Aorta (tissue), 5 donors: ENCODE measurements at places on chromosomes 4 and X. TPM values are rescaled to one million over a fixed set of nuclear protein-coding genes. Genes with fewer than 3 reads are reported as not detected.
A peak's percentile ranks its signal among the peaks of the same experiment; 100 is the strongest.

DNA sequence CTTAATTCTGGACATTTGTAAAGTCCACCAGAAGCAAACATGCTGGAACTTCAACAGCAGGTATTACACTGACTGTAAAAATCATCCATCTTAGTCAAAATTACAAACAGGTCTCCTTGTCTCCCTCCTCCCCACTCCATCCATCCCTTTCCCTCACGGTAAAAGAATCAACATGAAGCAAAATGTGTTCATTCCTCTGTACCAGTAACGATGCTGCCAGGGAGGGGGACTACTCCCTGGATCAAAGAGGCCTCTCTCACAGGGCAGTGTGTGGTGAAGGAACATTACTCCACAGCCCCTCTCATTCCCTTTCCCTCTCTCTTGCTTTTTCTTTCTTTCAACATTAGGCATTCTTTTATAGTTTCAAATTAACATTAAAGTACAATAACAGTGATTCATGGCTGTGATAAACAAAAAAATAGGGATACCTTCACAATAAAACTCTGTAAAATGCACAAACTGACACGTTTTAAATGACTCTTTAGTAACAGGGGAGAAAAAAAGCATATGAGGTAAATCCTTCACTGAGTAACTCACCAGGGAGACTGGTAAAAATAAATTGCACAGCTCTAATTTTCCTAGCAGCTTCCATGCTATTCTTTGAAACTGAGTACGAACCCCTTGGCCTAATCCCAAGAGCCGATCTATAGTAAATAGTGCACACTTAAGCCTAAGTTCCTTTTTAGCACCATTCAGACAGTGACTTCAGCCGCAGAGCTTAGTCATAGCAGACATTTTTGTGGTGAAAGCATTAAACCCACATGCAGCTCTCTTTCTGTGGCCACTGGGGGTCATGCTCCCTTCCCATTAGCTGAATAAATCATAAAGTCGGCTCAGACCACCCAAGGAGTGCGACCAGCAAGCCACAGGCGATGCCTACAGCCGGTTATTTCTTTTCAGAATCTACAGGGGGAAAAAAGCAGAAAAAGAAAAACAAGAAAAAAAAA is 215.6 kb upstream of the GYPA start:
- no peaks in the 10 kb centered on the region for H3K4me1 ChIP-seq
- no peak overlapping the region for H3K27ac ChIP-seq
- no peaks in the 10 kb centered on the region for H3K27me3 ChIP-seq
- H3K36me3 ChIP-seq = no peaks in the 10 kb centered on the region

DNA sequence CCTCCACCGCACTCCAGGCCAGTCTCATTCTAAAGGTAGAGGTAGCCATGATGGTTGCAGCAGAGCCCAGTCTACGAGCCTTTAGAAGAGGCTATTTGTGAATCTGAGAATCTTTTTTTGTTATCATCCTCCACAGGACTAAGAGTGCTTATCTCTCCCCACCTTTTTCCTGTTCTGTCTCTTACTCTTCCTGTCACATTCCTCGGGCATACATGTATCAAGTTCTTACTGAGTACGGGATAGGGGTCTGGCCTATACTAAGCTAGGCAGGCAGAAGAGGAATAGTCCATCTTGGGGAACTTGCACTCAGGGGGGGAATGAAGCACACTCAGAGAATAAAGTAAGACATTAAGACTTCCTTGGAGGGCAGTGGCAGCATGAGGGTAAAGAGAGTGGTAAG is 25.7 kb downstream of the LAS1L start:
- H3K27me3 ChIP-seq = no peaks in the 10 kb centered on the region
- H3K27ac ChIP-seq = no peak overlapping the region
- no peak for DNase-seq
- H3K36me3 ChIP-seq = no peaks in the 10 kb centered on the region

GRCh38 chr4:186203406-186203805 is 12.0 kb downstream of the CYP4V2 start:
- H3K4me1 ChIP-seq = no peaks in the 10 kb centered on the region
- no peaks in the 10 kb centered on the region for H3K27me3 ChIP-seq
- DNase-seq = no peak
- no peaks in the 10 kb centered on the region for H3K36me3 ChIP-seq
- H3K27ac ChIP-seq = no peak overlapping the region

GRCh38 chr4:37400241-37400881 is 155.8 kb downstream of the NWD2 start:
- DNase-seq = no peak
- H3K27ac ChIP-seq = no peak overlapping the region
- no peak overlapping the region for H3K4me3 ChIP-seq

- no peaks in the 10 kb centered on the region for H3K36me3 ChIP-seq
- H3K27me3 ChIP-seq = no peaks in the 10 kb centered on the region
- H3K27ac ChIP-seq = no peak overlapping the region
- peaks cover 3% of the 10 kb centered on the region for H3K4me1 ChIP-seq
- DNase-seq = no peak
- H3K4me3 ChIP-seq = no peak overlapping the region
These were observed 168.4 kb upstream of the EDNRA start for GRCh38 chr4:147312376-147313046.

DNA sequence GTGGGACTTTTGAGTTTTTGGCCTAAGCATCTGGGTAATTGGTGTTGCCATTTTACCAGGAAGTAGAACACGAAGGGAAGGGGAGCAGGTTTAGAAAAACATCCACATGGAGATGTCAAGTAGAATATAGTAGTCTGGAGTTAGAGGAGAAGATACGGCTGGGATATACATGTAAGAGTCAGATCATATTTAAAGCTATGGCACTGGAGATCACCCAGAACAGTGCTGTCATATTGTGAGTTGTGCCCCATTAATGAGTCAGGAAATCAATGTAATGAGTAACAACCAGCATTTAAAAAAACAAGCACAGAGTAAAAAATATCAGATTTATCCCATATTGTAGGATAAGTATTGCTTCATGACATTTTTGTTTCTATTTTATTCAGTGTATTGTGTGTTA is 4.2 kb downstream of the GSTCD start:
- H3K4me3 ChIP-seq = no peak overlapping the region
- no peak overlapping the region for H3K27ac ChIP-seq
- DNase-seq = no peak
- H3K36me3 ChIP-seq = no peaks in the 10 kb centered on the region
- H3K27me3 ChIP-seq = no peaks in the 10 kb centered on the region

DNA sequence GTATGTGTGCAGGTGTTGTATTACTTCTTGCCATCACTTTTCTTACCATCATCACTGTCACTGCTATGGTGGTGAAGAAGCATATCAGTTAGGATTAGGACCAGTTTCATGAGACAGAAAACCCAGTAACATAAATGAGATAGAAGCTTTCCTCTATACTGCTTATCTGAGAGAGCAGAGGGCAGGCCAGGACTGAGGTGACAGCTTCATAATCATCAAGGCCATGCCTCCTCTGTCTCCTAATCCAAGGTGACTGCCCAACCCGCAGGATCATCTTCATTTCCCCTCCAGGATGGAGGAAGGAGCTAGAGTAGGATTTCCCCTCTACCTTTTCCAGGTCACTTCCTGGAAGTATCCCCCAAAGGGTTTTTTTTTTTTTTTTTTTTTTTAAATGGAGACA is 35.4 kb downstream of the TMEM131L start:
- peaks cover 6% of the 10 kb centered on the region for H3K4me1 ChIP-seq
- H3K4me3 ChIP-seq = no peak overlapping the region
- H3K27me3 ChIP-seq = no peaks in the 10 kb centered on the region
- no peak for DNase-seq

DNA sequence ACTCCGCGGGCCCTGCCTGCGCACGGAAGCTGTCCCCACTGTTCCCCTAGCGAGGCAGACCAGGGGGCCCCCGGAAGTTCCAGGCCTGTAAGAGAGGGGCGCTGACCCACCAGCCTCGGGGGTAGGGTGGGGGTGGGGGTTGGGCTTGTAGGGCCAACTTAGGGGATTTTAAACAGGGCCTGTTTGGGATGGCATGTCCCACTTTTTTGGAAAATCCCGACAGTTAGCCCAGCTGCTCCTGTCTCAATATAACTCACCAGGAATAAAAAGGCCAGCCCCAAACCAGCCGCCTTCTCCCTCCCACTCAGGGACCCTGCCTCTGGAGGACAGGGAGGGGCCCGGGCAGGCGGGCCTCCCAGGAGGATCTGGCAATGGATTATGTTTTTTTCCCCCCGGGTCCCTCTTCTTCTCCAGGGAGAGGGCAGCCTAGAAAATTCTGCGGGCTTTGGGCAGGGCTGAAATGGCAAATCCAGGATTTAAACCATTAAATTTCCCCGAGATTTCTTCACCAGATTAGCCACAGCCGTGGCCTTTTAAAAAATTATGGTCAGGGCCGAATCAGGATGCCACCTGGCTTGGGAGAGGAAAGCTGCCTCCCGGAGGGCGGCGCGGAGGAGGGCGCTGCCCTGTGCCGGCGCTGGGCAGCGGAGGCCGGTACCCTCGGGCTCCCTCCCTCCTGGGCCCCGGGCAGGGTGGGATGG is 957 bp downstream of the PPP2R2C start:
- peaks cover 2% of the 10 kb centered on the region for H3K27me3 ChIP-seq
- H3K4me1 ChIP-seq = no peaks in the 10 kb centered on the region
- no peak overlapping the region for H3K27ac ChIP-seq
- H3K36me3 ChIP-seq = no peaks in the 10 kb centered on the region
- DNase-seq = no peak

DNA sequence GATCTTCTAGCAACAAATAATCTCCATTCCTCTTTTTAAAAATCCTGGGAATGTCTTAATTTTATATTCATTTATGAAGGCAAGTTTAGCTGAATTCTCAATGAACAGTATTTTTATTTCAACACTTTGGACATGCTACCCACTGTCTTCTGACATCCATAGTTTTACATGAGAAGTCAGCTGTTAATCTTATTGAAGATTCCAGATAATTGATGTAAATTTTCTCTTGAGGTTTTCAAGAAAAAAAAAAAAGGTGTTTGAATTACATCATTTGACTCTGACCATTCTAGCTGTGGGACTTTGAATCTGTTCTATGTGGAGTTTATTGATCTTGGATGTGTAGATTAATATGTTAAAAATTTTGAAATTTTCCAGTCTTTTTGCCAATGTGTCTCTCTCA is 28.0 kb downstream of the PDHA2 start:
- H3K27me3 ChIP-seq = no peaks in the 10 kb centered on the region
- H3K4me1 ChIP-seq = no peaks in the 10 kb centered on the region
- H3K4me3 ChIP-seq = no peak overlapping the region
- DNase-seq = no peak
- H3K27ac ChIP-seq = no peak overlapping the region

DNA sequence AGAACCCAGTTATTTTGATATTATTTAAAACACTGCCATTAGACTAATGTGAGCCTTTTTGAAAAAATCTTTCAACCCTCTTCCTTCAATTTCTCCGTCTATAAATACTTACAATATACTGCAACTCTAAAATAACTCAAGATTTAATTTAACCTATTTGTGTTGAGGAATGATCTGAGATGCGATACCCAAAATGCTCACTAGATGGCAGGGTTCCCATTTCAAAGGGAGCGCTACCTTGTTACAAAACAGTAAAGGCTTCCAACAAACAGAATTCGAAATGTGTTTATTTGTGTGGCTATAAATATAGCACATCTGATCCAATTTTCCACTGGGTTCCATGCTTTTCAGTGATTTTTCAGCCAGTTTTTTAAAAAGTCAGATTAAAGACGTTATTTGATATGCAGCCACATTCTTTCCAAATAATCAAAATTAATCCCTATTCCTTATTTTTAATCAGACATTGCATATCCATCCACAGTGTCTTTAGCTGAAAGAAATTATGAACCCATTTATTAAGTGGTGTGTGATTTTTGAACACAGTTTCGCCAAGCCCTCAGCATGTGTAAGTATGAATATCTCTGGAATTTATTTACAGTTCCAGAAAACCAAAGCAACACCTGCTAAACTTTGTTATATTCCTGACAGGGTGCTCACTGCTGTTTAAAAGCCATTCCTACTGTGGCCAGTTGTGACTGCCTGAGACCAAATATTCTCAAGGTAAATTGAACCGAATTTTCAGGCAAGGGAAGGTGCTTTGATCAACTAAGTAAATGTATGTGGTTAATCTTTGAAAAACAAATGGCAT is 668.0 kb upstream of the LCORL start:
- no peak overlapping the region for H3K27ac ChIP-seq
- DNase-seq = no peak
- no peaks in the 10 kb centered on the region for H3K36me3 ChIP-seq
- H3K4me1 ChIP-seq = no peaks in the 10 kb centered on the region

- H3K4me1 ChIP-seq = no peaks in the 10 kb centered on the region
- H3K36me3 ChIP-seq = no peaks in the 10 kb centered on the region
- H3K27ac ChIP-seq = no peak overlapping the region
- H3K27me3 ChIP-seq = no peaks in the 10 kb centered on the region
These were observed 515.5 kb upstream of the AGA start for GRCh38 chr4:177957596-177958360.

- no peak overlapping the region for H3K27ac ChIP-seq
- H3K36me3 ChIP-seq = no peaks in the 10 kb centered on the region
- H3K4me1 ChIP-seq = no peaks in the 10 kb centered on the region
- DNase-seq = no peak
- H3K4me3 ChIP-seq = no peak overlapping the region
- H3K27me3 ChIP-seq = no peaks in the 10 kb centered on the region
These were observed 351.1 kb downstream of the GRXCR1 start for GRCh38 chr4:43243433-43244116.

GRCh38 chrX:36957425-36958328 is 50.5 kb upstream of the FAM47C start:
- H3K4me1 ChIP-seq = no peaks in the 10 kb centered on the region
- H3K27me3 ChIP-seq = no peaks in the 10 kb centered on the region
- no peak overlapping the region for H3K27ac ChIP-seq
- peak overlapping the region; percentile 20 for H3K4me3 ChIP-seq

GRCh38 chr4:99845708-99846469 is 29.3 kb downstream of the DAPP1 start:
- H3K27me3 ChIP-seq = no peaks in the 10 kb centered on the region
- H3K36me3 ChIP-seq = no peaks in the 10 kb centered on the region
- H3K27ac ChIP-seq = no peak overlapping the region
- H3K4me3 ChIP-seq = no peak overlapping the region

DNA sequence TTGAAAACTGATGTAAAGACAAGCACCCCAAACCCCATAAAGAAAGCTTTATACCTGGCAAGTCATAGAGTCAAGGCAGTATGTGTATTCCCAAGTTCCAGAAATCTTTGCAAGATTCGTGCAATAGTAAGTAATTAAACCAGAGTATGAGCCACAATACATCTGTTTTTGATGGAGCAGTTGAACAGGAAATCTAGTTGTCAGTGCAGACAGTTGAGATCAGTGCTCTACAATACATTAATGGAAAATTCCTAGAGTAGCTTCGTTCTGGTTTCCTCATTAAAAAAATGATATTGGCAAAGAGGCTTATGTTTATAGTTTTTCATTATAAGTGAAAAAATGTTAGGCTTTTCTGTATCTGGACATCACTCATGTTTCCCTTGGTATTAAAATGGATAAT is 575.3 kb downstream of the TRIML1 start:
- no peak overlapping the region for H3K4me3 ChIP-seq
- H3K36me3 ChIP-seq = no peaks in the 10 kb centered on the region
- no peaks in the 10 kb centered on the region for H3K27me3 ChIP-seq

GRCh38 chr4:6928081-6928480 is 18.5 kb downstream of the TBC1D14 start:
- H3K27me3 ChIP-seq = no peaks in the 10 kb centered on the region
- no peak overlapping the region for H3K4me3 ChIP-seq
- H3K36me3 ChIP-seq = peaks cover 7% of the 10 kb centered on the region
- no peaks in the 10 kb centered on the region for H3K4me1 ChIP-seq

PPP4R3C gene
- not detected for total RNA-seq

TBC1D9 gene
- 18.5 TPM for total RNA-seq

SERPINA7 gene
- not detected for total RNA-seq

SPON2 gene
- 40.8 TPM for total RNA-seq

HSFX2 gene
- not detected for total RNA-seq

DCLK2 gene
- total RNA-seq = 17.9 TPM

MAP9 gene
- total RNA-seq = 12.4 TPM

RBMXL3 gene
- not detected for total RNA-seq

DNAAF6 gene
- not detected for total RNA-seq

MAGEA2 gene
- not detected for total RNA-seq

PABPC4L gene
- 3.0 TPM for total RNA-seq
